ENCODE measurements at places on chromosomes 1 and 21.

DNA sequence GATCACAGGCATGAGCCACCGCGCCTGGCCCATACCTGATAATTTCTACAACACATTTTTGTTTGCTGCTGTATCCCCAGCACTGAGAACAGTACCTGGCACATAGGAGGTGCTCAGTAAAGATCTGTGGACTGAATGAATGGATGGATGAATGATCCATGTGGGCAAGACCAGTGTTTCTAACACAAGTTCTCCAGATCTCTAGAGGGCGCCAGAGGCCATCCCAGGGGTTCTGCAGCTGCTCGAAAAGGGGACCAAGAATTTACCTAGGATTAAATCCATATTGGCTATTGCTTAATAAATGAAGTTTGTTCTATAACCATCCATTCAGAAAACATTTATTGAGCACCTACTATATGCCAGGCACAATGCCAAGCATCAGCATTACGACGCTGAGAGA is 167.7 kb downstream of the ACTL8 start:
- no peak for DNase-seq

DNA sequence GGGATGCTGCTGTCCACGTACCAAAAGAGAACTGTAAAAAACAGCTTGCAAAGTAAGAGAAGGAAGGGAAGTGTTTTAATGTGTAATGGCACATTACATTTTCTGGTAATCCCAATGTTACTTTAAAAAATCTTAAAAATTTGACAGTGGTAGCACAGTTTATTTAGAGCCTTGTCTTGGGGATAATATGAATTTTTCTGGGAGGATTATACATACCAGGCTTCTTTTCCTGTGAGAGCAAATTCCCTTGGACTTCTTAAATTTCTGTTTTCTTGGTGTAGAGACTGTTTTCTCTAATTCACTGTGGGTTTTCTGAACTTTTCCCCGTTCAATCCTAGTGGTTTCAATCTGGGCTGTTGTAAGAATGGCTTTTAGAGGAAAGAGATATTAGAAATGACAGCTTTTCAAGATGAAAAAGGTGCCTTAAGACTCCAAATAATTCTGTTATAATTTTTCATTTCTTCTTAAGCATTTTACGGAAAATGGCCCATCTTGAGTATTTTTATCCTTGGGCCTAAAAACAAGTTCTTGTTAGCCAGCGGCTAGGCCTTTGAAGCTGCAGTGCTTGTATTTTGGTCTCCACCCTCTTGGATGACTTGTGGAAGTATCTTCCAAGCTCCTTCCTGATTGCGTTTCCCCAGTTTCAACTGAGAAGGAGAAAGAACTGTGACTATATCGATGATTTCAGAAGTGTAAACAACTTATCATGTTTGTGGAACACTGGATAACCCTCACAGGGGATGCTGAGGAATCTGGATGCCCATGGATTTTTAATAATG is 70.0 kb downstream of the LEPR start:
- no peak for DNase-seq

- no peak for DNase-seq
Observed at GRCh38 chr1:32701951-32702598, 495 bp downstream of the SYNC start.

DNA sequence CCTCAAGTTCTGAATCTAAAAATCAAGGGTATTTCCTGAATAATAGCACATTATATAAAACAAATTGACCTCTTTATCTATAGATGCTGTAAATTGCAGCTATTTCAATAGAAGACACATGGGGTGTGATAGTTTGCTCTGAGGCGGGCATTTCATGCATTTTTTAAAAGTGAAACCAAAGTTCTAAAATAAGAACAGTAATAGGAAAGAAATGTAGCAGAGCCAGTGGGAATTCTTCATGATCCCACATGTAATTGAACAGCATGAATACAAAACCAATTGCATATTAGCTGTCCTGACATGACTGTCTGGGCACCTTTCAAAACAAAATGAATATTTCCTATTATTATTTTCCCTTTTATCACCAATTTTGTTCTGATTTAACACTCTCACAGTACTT is 85.0 kb downstream of the RGS21 start:
- no peak for DNase-seq

- DNase-seq: no peak
Observed at GRCh38 chr1:109793486-109794318, 30.0 kb upstream of the EPS8L3 start.

GRCh38 chr1:100051401-100051800 is 81.3 kb downstream of the SASS6 start:
- DNase-seq: no peak

GRCh38 chr1:147581459-147581858 is 40.2 kb downstream of the BCL9 start:
- no peak for DNase-seq

DNA sequence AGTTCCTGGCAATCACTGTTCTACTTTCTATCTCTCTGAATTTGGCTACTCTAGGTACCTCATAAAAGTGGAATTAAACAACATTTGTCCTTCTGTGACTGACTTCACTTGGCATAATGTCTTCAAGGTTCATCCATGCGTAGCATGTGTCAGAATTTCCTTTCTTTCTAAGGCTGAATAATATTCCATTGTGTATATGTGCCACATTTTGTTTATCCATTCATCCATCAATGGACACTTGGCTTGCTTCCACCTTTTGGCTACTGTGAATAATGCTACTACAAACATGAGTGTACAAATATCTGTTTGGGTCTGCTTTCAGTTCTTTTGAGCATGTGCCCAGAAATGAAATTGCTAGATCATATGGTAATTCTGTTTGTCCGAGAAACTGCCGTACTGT is 14.7 kb downstream of the CACHD1 start:
- no peak for DNase-seq

GRCh38 chr1:92486251-92487077 is at the start of gene GFI1:
GFI1 (minus strand) TSS chr1:92486925; CDS start chr1:92483487, 3,438 bp downstream.
- peak; percentile 9 for DNase-seq

- no peak for DNase-seq
Observed at GRCh38 chr1:30693822-30694221, 29.6 kb downstream of the MATN1 start.

- no peak for DNase-seq
Observed at GRCh38 chr1:168447871-168448270, 95.9 kb downstream of the XCL2 start.

GRCh38 chr1:7420098-7420445 is 351.0 kb upstream of the VAMP3 start:
- no peak for DNase-seq

DNA sequence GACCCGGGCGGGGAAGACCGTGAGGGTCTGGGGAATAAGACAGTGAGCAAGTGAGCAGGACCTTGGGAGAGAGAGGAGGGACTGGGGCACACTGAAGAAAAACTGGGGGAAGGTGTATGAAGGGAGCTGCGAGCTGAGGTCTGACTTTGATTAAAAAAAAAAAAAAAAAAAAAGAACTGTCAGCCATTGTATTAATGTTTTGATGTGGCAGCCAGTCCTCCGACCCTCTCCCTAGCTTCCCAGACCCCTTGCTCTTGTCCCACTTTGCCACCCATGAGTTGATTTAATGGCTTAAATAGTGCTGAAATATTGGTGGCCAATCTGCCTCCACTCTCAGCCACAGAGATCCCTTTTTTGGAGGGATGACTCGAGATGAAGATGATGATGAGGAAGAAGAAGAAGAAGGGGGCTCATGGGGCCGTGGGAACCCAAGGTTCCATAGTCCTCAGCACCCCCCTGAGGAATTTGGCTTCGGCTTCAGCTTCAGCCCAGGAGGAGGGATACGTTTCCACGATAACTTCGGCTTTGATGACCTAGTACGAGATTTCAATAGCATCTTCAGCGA is 652 bp downstream of the HAX1 start:
- DNase-seq: no peak

All from stimulated activated naive CD4-positive, alpha-beta T cell (primary cell).